AG04449 (cell line): ENCODE measurements at places on chromosomes 2 and 18.
A peak's percentile ranks its signal among the peaks of the same experiment; 100 is the strongest.

DNA sequence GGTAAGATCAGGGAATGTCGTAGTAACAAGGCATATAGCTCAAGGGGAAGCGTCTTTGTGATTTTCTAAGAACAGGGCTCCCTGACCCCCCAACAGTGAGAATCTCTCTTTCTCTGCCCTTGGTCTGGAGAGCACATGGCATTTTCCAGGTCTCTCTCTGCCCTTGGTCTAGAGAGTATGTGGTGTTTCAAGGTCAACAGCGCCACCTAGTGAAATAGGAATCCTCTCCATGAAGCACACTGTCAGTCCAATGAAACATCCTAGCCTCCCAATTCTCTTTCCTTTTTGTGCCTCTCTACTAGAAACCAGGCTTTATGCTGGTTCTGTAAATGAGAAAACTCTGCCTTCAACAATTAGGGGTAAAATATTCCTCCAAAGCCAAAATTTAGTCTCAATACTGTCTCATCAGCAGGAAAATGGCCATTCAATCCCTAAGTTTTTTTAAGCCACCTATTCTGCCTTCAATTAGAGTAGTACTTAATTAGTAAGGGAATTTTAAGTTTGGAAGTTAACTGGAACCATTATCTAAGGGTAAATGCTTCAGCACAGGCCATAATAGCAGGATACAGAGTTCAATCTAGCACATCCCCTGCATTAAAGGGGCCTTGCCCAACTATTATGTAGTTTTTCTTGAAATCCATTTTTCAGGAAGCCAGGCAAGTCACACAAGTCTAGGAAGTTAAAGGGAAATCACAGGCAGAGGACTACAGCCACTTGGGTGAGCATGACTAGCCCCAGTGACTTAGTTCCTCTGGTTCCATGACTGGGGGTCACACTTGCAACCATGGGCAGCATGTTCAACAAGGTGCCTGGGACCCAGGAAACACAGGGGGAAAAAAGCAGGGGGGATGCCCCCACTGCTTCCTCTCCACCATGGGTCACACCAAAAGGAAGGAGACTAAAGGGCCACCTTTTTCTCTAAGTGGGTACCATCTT is 12.4 kb downstream of the DYM start:
- no peak for DNase-seq

GRCh38 chr2:23791030-23791429 is 135.9 kb downstream of the ATAD2B start:
- peak; percentile 79 for DNase-seq

- DNase-seq, result no peak
Observed at GRCh38 chr2:74259191-74259590, 60.8 kb downstream of the MTHFD2 start.

GRCh38 chr18:35507623-35508022 is 9.9 kb upstream of the INO80C start:
- DNase-seq, result no peak

DNA sequence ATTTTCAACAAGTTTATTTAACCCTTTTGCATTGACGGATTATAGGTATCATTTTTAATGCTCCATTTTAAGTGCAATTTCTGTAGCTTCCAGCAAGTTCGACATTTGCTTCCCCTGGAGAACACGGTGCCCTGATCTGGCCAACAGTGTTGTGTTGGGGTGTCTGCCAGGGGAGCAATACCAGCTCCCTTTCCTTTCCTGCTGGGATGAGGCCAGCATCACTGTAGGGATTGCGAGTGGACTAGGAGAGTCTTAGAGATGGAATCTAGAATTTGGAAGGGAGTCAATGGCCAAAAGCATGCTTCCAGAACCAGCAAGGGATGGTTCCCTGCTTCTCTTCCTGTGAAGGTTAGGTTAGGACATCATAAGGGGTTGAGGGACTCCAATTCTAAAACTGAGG is 135.2 kb downstream of the RTN4 start:
- DNase-seq, result no peak

DNA sequence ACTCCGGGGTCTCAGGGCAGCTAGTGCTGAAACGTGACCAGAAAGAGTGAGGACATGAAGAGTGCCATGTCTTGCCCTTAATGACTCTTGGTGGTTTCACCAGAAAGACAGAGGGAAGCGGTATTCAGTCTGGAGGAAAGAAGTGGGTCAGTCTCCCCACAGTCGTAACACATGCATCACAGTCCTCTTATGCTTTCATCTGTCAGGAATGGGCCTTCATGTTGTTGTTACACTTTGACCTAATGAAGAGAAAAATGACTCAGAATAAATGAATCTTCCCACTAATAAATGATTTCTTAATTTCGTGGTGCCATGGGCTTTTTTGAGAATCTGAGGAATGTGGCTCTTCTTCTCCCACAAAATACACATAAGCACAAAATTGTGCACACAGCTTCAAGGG is 103.2 kb downstream of the SLC8A1 start:
- peak; percentile 94 for DNase-seq

DNA sequence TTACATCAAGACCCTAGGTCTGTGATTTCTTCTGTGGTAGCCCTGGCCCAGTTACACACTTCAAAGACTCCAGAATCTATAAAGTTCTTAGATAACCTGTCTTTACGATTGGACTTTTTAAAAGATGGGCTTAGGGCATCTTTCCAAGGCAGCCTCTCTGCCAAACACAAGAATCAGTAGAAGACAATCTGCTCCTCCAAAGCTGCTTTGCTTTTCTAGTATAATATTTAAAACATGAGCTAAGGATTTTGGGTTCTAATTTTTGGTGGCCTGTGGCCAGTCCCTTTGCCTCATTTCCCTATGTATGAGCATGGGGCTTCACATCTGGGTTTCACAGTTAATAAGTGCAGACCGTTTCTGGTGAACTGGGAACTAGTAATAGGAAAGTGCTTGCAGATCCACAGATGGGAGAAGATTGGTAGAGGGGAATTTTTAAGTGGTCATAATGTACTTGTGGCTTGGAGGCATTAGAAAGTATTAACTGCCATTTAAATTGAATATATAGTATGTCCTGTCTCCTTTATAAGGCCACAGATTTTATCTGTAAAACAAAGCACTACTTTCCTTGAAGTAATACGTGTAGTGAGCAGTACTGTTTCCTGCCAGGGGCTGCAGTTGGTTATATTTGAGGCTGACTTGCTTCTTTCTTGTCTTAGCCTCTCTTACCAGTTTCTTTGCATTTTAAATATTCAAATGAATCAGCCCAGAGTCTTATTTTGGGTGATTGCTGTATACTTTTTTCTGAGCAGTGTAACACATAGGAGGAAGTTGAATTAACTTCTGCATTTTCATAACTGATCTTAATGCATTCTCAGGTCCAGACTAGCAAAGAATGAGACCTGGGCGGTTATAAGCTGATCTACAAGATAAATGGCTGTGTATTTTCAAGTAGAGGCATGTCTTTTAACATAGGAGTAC is 1.5 kb downstream of the ARPC2 start:
- no peak for DNase-seq

GRCh38 chr2:16215902-16216557 is 275.7 kb downstream of the MYCN start:
- DNase-seq, result no peak

- no peak for DNase-seq
Observed at GRCh38 chr2:177393203-177393755, 706 bp downstream of the AGPS start.

DNA sequence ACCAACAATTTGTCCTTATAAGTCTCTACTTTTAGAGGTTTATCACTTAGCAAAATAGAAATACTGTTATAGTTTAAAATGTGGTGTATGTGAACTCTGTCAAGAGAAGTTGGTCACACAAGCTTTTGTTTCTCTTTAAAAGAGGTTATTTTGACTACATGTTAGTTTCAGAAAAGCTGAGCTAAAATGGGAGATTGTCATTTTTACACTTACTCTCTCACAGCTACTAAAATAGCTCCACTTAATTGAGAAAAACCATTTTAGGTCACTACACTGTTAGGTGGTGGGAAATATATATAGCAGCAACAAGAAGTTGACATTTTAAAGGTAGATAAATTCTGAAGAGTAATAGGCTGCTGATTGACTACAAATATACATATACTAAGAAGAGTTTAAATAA is 161.5 kb upstream of the KCNJ3 start:
- DNase-seq, result no peak

- no peak for DNase-seq
Observed at GRCh38 chr2:164840930-164841718, 499 bp downstream of the COBLL1 start.

DNA sequence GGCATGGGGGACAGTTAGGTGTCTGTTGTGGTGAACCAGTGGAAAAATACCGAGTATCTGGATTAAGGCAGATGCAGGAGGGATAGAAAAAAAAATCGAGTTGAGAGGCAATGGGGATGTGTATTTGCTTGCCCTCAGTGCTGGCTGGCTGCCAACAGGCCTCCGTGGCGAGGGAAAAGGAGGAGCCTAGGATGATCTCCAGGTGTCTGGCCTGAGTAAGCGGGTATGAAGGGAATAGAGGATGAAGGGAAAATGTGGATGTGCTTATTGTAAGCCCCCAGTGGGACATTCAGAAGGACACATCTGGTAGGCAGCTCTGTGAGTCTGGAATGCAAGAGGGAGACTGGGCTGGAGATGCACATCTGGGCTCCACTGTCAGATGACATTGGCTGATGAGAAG is 22.8 kb downstream of the KCNS3 start:
- DNase-seq, result no peak

DNA sequence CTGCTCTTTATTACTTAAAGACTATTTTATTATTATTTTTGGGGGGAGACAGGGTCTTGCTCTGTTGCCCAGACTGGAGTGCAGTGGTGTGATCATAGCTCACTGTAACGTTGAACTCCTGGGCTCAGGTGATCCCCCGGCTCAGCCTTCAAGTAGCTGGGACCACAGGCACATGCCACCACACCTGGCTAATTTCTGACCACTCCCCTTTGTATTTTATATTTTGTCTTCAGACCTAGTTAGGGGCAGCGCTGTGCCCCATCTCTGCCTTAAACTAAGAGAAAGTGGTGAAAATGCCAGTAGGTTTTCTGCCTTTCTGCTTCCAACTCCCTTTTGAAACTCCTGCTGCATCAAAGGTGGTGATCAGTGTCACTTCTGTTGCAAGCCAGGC is 82.5 kb downstream of the LPIN1 start:
- no peak for DNase-seq

DNA sequence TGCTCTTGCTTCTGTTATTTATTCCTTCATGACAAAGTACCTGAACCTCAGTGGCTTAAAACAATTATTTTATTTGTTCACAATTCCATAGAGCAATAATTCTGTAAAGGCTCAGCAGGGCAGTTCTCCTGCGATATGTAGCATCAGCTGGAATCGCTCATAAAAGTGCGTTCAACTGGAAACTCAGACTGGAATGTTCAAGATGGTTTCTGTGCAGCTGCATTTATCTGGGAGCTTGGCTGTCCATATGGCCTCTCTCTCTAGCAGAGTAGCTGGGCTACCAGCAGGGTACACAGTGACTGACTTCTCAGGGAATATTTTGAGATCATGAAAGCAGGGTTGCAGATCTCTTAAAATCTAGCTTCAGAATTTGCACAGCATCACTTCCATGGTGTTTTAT is 13.5 kb downstream of the CCDC121 start:
- no peak for DNase-seq

DNA sequence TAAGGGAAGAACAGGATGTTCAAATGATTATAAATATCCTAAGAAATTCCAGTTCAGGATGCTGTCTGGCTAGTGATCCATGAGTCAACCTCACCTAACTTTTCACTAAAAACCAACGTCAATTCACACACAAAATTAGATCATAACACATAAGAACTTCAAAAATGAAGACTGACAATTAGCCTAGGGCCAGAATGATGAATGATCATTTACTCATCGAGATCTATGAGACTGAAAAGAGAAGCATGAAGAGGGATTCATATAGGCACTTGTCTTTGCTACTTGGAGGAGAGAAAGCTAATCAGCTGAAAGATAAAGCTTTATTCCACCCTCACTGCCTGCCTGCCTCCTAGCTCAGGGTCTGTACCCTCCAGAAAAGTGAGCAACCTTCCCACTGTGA is 29.8 kb downstream of the ADD2 start:
- DNase-seq, result no peak

DNA sequence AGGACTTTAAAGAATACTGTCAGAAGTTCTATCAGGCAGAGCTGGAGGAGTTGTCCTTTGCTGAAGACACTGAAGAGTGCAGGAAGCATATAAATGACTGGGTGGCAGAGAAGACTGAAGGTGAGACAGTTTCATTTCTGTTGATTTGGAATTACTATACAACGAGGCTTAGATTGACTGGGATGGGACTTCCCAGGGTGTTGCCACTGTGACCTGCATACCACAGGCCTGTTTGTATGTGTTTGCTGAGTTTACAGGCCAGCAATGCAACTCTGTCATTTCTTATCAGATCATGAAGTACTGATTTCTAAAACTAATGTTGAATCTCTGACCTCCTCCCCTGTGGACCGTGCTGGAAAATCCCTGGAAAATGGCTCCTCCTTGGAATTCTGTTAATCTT is 11.8 kb downstream of the SERPINB8 start:
- DNase-seq, result no peak

GRCh38 chr2:53077413-53077812 is 690.2 kb upstream of the CHAC2 start:
- DNase-seq, result no peak

GRCh38 chr2:140248623-140249022 is 1468.4 kb upstream of the NXPH2 start:
- DNase-seq, result no peak

DNA sequence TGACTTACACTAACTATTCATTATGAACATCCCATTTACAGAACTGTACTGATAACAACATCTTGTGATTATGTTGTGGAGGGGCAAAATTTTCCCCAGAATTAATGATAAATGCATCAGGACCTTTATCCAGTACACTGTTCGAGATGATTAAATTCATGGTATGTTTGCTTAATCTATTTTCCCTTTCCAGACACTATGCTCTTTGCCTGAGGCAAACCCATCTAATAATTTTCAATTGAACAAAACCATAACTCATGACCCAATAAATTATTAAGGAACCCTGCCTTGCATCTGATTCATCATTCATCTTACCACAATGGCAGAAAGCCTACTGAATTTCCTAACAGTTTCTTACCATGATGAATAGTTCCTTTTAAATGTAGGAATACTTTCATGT is 385.0 kb downstream of the DSEL start:
- no peak for DNase-seq

GRCh38 chr2:109466674-109467575 is 146.8 kb downstream of the SEPTIN10 start:
- DNase-seq, result no peak

DNA sequence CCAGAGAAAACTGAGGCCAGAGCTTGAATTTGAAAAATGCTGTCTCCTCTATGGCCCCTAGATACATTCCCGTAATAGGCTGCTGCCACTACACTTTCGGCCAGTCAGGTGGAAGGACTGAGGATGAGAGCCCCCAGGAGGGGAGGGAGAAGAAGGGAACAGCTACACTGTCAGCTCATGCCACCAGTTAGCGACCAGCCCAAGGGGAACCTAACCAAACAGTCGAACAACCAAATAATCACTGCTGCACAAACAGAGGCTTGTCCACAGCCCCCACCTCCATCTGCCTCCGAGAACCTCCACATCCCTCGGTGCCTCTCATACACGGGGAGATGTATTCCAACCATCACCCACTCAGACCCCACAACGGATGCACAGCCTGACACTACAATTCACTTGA is 7.3 kb downstream of the ZNF516 start:
- DNase-seq, result no peak

- no peak for DNase-seq
Observed at GRCh38 chr2:31765078-31765945, 184.6 kb upstream of the SRD5A2 start.
